ENCODE measurements at places on chromosomes 3 and 15.

DNA sequence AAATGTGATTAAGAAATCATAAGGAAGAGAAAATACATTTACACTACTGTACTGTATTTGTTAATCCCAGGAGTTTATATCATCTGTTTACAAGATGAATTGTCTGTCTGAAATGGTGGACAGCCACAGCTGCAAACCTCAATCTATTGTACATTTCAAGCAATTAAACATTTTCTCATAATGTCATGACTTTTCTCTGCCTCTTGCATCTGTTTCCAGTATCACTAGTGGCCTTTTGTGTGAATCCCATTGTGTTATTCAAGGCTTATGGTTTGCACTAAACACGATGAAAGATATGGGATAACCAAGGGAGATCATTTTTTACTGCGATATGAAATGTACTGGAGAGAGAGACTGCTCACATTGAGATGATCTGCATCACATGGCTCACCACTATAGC, 200.2 kb upstream of the LRRN1 start:
- no peak for DNase-seq

GRCh38 chr3:30586806-30587486, 19.5 kb upstream of the TGFBR2 start:
- DNase-seq, result no peak

DNA sequence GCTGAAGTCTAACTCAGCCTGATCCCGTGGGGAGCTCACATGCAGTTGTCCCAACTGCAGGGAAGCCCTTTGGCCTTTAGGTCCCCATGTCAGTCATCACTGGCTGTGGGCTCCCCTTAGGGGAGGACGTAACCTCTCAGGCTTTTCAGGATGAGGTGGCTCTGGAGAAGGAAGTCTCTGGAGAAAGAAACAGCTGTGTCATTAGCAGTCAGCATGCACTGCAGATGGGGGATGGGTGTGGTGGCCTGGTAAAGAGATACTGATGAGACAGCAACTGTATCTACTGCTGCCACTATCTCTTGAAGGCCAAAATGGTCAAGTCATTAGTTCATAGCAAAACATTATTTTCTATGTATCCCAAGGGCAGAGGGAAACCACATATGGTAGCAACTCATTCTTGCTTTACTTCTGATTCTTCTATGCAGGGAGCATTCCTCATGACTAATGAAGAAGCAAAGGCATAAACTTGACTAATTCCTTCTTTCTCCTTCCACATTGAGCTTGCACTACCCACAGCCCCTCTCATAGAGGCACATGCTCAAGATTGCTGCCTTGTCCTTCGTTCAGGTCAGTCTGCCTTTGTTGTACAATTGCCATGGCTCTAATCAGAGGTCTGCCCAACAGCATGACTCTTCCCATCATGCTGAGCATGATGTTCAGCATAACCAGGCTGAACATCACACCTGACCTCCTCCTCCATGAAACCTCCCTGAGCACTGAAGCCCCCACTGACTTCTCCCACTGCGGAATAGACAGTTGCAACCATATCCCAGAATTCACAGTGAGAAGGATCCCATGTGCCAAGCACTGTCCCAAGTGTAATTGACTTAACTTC, 47.8 kb upstream of the TMEM158 start:
- no peak for DNase-seq

DNA sequence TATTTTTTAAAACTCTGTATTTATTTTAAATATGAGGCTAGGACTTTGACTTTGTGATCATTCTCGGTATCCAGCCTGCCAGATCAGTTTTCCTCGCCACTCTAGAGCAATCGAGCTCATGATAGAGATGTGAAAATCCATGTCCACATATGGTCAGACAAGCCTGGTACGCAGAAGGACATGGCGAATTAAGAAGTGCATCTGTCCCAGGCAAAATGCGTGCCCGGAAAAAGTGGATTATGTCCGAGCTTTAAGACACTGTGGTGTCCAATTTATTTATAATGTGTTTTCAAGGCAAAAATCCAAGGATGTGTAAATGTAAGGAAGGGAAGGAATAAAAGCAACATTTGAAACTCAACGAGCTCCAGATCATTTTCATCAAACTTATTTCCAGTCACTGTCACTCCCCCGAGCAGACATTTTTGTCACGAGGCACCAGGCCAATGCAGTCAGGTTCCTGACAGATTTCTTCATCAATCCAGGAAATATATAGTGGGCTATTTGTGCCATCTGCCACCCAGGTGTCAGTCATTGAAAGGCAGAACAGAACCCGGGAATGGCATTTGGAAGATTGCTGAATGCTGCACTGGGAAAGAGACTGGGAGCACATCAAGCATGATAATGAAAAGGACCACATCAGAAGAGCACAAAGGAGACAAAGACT, 825.7 kb downstream of the SQOR start:
- DNase-seq, result no peak

- DNase-seq, result no peak
These were observed 519.2 kb downstream of the MECOM start for GRCh38 chr3:169144270-169144669.

DNA sequence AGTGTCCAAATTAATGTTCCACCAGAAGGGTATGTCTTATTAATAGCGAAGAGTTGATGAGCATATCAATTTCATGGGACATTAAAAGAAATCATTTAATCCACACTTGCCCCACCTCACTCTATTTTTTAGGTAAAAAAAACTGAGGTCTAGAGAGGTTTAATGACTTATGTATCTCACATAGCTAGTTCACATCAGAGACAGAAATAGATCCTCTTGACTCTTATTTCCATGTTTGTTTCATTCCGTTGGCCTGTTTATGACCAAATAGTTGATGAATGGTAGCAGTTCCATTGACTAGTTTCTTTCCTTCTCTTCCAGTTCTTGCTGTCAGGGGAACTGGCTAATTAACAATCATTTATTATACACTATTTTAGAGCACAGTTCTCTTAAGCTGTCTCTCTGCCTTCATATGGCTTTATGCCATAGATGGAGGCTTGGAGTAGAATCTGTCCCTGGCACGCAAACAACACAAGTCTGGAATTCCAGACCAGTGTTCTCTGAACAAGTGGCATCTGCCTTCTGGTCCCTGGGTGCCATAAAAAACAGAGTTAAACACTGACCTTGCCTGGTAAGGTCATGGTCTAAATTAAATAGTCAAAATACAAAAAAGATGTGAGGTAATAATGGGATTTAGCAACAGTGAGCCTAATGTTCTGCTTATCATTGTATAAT, 220.0 kb upstream of the CGNL1 start:
- no peak for DNase-seq

- no peak for DNase-seq
These were observed 18.6 kb upstream of the SYNM start for GRCh38 chr15:99086327-99086667.

DNA sequence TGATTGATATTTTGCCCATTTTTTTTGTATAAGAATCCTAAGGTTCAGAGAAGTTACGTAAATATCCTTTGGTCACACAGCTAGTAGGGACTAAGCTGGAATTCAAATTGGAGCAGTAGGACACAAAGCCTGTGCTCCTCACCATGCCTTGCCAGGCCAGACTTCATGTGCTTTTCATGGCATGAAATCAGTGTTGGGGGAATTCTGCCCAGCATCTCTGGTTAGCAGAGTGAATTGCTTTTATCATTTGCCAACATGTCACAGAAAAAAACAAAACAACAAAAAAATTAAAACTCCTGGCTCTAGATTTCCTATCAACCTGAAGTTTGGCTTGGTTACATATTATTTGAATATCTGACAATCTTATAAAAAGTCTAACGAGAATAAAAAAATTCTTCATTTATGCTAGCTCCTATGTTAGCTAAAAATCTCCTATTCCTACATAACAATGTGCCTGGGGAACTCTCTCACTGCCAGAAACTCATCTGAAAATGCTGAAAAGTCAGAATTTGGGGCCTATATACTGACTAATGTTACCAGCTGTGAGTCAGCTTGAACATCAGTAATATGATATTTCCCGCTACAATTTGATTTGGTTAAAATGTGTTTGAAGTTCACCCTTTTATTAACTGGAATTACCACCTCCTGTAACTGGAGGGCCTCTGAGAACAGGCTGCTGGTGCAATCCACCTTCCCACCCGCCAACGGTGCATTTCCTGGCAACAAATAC, 141.7 kb downstream of the TIGIT start:
- no peak for DNase-seq

DNA sequence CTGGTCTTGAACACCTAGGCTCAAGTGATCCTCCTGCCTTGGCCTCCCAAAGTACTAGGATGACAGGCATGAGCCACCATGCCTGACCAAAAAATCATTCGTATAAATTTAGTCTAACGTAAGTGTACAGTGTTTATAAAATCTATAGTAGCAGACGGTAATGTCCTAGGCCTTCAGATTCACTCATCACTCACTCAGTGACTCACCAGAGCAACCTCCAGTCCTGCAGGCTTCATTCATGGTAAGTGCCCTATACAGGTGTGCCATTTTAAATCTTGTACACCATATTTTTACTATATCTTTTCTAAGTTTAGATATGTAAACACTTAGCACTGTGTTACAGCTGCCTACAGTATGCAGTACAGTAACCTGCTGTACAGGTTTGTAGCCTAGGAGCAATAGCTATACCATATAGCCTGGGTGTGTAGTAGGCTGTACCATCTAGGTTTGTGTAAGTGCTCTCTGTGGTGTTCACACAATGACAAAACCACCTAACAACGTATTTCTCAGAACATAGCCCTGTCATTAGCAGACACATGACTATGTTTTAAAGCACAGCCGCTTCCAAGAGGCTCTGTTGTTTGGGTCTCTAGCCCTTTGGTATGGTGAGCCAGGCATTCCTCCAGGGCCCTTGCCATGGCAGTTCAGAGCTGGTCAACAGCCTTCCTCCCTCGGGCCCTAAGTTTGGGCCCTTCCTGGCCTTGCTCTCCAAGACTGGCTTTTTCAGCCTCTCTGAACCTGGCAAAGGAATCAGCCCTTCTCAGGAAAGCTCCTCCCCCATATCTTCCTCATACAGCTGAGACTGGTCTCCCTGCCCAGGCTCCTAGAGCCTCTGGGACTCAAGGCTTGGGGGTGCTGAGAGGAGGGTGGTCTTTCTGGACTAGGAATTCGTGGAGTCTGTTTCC, 1.9 kb upstream of the CCDC9B start:
- no peak for DNase-seq

DNA sequence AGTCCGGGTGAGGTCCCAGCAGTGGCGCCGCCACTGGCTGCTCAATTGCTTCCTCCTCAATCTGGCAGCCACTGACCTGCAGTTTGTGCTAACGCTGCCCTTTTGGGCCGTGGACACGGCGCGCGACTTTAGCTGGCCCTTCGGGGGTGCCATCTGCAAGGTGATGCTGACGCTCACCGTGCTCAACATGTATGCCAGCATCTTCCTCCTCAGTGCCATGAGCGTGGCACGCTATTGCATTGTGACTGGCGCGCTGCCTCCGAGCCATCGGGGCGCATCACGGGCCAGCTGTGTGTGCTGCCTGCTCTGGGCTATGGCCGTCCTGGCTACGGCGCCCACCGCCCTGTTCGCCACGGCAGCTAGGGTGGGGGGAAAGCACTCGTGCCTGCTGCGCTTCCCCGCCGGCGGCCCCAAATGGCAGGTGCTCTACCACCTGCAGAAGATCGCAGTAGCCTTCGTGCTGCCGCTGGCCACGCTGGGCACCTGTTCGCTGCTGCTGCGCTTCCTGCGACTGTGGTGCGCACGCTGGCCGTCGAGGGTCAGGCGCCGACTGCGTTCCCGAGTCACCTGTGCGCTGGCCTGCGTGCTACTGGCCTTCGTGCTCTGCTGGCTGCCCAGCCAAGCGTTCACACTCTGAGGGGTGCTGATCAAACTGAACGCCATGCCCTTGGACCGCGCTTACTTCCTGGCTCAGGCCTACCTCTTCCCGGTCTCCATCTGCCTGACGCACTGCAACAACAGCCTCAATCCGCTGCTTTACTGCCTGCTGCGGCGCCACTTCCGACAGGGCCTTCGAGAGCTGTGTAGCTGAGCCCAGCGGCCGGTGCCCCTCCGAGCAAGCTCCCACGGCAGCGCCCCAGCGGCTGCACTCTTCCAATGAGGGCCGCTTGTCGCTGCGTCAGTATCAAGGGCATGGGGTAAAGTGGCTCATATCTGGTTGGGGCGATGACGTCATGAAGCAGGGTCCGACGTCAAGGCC, 20.3 kb upstream of the ADAMTS7 start:
- no peak for DNase-seq

DNA sequence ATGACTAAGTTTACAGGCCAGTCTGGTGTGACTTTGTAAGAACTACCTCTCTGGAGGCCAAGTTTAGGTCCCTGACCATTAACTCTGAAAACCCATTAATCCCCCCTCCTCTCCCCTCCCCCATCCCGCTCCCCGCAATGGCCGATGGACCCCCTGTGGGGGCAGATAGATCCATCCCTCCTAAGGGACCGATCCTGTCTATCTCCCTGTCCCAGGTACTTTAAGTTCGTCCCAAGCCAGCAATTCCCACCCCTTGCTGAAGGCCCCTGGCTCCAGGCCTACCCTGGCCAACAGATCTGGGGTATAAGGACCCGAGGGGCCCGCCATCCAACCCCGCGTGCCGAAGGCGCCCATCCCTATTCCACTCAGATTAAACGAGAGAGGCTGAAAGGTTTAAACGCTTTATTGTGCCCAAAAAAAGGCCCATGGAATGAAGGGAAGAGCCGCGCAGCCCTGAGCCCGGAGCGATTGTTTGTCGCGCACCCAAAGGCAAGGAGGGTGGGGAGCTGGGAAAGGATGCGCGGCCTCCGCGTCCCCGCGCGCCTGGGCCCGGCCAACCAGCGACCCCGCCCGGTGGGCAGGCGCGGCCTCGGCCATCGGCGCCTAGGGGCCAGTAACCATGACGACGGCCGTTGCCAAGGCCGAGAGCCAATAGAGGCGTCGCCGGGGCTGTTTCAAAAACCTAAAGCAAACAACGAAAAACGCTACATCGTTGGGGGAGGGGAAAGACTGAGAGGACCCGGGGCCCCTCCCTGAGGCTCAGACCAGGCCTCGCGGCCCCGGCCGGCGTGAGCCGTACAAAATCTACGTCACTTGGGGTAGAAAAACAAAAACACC, 35.9 kb downstream of the HMCES start:
- peak; percentile 40 for DNase-seq

- DNase-seq, result no peak
These were observed 74.0 kb upstream of the ETV5 start for GRCh38 chr3:186182850-186183249.

DNA sequence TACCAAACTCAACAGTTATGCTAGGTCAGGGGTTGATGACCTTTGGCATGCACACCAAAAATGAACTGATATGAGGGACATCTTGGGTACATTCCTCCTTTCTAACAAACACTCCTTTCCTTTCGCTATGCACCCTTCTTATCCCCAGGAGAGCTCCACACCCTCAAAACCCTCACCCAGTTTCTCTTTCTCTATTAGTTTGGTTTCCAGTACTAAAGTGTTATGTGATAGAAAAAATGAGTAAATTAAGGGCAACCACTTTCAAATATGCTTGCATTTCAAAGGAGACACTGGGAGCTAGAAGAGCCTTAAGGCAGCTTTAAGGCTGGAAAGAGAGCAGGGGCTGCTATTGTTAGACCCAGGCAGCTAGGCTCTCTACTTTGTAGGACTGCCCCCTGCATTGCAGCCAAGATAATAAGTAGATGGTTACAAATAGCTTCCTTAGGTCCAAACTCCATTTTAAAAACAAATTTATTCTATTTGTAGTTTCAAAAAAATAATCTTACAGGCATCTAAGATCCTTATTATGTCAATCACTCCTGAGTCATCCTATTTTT, 244.3 kb downstream of the ZIC1 start:
- no peak for DNase-seq
